ENCODE measurements at places on chromosomes 2 and 18.

DNA sequence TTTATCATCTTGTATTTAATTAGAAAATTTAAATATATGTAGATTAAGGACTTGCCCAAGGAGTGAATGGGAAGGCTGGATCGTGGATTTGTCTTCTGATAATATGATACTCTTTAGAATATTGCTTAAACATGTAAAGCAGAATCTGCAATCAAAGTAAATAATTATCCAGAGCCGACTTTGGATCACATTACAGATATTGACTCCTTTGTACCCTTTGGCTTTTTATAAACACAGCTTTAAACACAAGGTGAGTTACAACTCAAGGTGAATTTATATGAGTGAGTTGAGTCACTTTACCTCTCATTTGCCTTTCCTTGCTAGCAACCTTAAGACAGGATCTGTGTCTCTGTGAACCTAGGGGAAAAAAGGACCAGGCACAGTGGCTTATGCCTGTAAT lies 37.7 kb upstream of the SLC25A52 start:
- DNase-seq = no peak

- no peak for DNase-seq
Measured at GRCh38 chr2:28612131-28612812, 116.4 kb downstream of the PLB1 start.

GRCh38 chr18:31835528-31836133 lies 75.0 kb upstream of the SLC25A52 start:
- no peak for DNase-seq

- DNase-seq = peak; percentile 85
Measured at GRCh38 chr18:9971313-9971920, 57.6 kb downstream of the VAPA start.

DNA sequence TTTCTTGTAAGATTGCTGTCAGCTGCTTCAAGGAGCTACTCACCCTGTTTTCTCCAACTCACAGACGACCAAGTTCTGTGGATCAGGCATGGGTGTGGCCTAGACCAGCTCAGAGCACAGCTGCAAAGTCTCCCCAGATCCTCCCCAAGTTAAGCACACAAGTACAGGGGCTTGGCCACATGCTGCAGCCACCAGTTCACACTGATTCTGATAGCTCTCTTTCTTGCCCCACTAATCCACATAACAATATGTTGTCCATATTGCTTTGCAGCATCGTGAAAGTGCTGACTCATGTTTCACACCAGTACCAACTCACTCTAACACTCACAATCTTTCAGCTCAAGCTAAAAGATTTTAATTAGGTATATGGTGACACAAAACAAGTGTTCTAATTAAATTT lies 437.0 kb downstream of the PARD3B start:
- no peak for DNase-seq

GRCh38 chr2:113829270-113829669 lies 60.6 kb upstream of the ACTR3 start:
- DNase-seq = no peak

- no peak for DNase-seq
Measured at GRCh38 chr2:229974266-229974665, 52.0 kb downstream of the FBXO36 start.

DNA sequence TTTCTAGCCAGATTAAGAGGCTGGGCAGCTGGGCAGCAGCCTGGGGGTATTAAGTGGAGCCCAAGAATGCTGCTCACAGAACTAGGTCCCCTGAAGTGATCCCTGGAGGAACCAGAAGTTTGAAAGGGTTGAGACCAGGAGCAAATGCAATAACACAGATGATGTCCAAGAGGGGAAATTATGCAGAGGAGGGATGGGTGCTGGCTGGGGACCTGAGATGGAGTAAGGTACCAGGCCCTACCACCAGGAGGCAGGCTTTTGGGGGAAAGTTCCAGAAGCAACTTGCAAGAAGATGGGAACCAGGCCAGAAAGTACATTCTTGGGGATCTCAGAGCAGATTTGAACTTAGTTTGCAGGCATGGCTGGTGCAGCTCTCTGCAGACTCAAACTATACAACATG lies 175.1 kb downstream of the NCK2 start:
- DNase-seq = no peak

- no peak for DNase-seq
Measured at GRCh38 chr2:49288902-49289700, 134.8 kb upstream of the FSHR start.

DNA sequence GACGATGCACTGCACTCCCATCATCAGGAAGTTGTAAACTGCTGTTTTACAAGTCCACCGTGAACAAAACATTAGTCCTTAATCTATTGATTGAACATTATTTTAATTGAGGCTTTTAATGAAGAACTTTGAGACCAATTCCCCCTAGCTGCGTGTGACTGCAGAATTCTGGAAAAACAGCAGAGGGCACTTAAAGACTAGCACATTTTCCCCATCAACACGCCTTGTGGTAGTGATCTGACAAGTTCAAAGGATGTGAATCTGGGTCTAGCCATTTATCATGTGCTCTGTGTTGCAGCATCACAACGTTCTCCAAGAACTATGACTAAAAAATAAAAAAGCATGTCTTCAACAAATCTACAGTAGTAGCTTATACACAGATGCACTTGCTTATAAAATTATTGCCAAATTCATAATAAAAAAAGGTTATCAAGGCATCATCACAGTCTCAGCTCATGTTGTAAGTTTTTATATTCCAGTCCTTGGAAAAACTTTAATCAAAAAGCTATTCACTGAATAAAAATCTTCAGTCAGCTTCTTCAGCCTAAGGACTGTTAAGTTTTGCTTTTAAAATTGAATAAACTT lies 35.8 kb downstream of the SKOR2 start:
- no peak for DNase-seq

DNA sequence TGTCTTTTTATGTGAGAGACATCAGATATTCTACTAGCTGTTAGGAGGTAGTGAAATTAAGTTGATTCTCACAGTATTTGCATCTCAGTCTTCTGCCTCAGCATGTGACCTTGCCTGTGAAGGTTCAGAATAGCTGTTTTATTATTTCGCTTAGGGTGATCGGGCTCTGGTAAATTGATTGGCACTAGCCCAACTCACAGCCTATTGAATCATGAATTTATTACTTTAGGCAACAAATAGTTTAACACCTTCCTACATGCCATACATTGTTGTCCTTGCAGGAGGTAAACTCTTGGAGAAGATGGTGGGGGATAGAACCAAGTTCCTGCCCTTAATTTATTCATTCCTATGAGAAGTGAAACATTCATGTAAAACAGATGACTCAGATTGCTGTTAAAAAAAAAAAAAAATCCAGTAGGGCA lies 101.9 kb downstream of the GPD2 start:
- no peak for DNase-seq

DNA sequence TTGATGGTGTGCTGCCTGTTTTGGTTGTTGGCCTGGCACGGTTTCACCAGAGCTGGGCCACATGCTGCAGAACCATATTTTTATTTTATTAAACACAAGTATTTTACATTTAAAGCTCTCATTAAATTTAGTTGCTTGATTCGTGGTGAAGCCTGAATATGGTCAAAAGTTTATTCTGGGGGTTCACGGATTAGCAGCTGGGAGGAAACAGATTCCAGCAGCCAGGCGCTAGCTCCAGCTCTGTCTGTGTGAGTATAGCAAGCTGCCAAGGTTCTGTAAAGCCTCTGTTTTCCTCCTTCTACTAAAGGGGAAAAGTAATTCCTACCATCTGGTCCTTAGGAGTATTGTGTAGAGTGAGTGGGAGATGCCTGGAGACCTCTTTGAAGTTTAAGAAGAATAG lies 22.5 kb downstream of the GATA6 start:
- no peak for DNase-seq

- no peak for DNase-seq
Measured at GRCh38 chr2:23508066-23508390, 123.0 kb downstream of the KLHL29 start.

- DNase-seq = no peak
Measured at GRCh38 chr2:83923531-83923930, 535.5 kb downstream of the SUCLG1 start.

GRCh38 chr18:56770097-56770496 lies 118.9 kb downstream of the WDR7 start:
- DNase-seq = no peak

GRCh38 chr2:218003981-218004419 lies 1.2 kb upstream of the TNS1 start:
- no peak for DNase-seq

- DNase-seq = no peak
Measured at GRCh38 chr2:51995293-51995692, 963.4 kb upstream of the NRXN1 start.

DNA sequence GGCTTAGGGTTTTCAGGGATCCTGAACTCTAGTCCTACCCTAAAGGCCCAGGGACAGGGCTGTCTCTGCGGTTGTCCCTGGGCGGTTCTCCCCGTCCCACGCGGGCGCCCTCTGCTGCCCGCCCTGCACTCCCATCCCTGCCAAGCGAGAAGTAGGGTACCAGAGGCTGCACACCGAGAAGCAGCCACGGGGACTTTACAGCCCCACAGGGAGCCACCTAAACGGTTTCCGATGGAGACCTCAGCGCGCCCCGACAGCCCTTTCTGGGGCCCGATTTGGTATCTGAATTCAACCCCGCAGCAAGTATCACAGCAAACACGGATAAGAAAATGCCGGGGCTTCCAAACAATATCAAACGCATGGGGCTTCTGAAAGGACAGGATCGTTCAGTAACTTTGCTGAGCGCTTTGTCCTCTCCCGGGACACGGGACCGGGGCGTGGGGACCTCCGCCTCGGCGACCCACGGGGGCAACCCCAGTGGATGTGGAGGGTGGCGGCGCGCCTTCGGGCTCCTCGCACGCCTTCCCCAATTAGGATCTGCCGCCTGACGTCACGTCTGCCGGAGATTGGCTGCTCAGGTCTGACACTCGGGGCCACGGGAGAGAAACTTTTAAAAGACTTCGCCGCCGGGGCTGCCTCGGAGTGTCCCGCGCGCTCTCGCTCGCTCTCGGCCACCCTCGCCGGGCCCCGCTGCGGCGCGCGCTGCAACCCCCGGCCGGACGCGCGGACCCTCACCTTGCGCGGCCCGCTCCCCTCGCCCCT lies at the start of gene LTBP1:
LTBP1 (plus strand) TSS at position 640 of the 762 bp plus-strand sequence. CDS start 372 bp downstream, outside the sequence.
- DNase-seq = peak; percentile 14

- DNase-seq = no peak
Measured at GRCh38 chr18:12060182-12060870, 33.3 kb upstream of the ANKRD62 start.

DNA sequence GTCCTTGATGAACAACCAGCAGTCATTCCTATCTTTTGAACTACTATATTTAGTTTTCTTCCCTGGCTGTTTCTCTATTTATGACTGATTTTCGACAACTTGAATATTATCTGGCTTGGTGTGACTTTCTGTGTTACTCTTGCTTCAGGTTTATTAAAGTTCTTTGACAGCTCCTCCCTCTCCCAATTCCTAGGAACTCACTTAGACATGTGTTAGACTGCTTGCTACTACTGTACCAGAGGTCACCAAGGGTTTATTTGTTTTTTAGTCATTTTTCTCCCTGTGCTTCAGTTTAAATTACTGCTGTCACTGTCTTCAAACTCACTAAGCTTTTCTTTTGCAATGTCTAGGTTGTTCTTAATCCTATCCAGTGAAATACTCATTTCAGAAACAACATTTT lies 90.5 kb downstream of the TMEM131 start:
- no peak for DNase-seq

DNA sequence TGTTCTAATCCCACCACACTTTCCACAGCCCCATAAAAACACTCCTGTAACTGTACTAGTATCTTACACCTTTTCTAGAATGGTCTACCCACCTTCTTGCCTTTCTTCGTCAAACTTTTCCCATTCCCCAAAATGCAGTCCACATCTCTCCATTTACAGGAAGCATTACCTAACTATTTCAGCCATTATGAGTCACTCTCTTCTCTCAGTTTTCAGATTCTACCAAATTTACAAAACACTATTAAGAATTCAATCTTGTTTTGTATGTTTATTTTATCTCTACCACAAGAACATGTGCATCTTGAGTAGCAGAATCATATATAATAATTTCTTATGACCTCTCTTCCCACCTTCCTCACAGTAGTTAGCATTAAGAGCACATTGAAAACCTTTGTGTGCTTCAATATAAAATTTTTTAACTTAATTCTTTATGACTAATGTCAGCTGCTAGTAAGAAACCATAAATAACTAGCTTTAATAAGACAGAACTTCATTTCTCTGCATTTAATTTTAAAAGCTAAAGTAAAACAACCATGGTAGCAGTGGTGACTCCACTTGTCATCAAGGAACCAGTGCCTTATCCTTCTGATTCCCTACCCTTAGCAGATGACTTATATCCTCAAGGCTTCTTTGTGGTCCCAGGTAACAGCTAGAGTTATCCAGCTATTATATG lies 56.6 kb upstream of the MAP2 start:
- no peak for DNase-seq

DNA sequence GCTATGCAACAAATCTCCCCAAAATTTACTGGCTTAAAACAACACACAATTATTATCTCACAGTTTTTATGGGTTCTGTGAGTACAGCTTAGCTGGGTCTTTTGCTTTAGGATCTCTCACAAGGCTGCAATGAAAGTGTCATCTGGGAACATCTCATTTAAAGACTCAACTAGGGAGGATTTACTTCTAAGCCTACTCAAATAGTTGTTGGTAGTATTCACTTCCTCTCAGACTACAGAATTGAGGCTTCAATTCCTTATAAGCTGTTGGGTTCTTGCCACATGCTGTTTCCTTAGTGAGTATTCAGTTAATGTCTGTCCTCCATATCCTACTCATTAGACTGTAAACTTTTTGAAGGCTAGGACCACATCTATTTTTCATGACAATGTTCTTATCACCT lies 72.3 kb downstream of the MDH1 start:
- no peak for DNase-seq

- no peak for DNase-seq
Measured at GRCh38 chr2:219671279-219671678, 43.8 kb downstream of the SLC4A3 start.

GRCh38 chr2:33583194-33583938 lies 15.7 kb downstream of the FAM98A start:
- DNase-seq = peak; percentile 74

DNA sequence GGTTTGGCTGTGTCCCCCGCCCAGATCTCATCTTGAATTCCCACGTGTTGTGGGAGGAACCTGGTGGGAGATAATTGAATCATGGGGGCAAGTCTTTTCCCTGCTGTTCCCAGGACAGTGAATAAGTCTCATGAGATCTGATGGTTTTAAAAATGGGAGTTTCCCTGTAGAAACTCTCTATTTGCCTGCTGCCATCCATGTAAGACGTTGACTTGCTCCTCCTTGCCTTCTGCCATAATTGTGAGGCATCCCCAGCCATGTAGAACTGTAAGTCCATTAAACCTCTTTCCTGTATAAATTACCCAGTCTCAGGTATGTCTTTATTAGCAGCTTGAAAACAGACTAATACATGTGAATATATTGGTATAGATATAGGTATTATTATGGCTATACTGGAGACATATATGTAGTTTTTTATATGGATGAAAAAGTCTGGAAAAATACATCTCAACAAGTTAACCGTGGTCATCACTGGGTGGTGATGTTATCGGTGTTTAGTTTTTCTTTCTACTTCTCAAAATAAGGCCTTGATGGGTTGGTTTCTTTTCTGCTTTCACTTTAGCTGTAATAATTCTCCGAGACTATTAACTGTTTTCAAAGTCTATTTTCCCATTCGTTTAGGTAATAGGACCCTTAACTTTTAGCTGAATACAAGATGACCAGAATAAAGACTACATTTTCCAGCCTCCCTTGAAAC lies 39.1 kb upstream of the NCOA1 start:
- DNase-seq = no peak

GRCh38 chr2:96537066-96537733 lies 648 bp downstream of the ARID5A start:
- DNase-seq = peak; percentile 77

Measured in KG1 (cell line).